ENCODE measurements at places on chromosomes 3 and 15.
A peak's percentile ranks its signal among the peaks of the same experiment; 100 is the strongest.

DNA sequence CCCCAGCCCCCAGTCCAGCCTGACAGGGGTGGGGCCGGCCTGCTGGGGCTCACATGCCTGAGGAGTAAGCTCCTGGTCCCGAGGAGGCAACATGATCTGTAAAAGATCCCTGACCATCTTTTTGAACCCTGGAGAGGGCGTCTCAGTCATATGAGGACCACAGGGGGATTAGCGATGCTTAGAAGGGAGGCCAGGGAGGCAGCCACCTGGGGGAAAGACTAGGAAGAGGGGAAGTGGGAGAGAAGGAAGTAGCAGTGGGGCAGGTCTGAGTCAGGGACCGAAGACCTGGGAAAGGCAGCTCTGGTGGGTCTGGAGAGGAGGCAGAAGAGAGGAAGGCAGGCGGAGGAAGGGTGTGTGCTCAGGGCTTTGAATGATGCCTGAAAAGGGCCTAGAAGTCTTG is 18.9 kb downstream of the PIF1 start:
- no peak for DNase-seq

GRCh38 chr3:127209840-127210653 is 17.1 kb downstream of the PRR23E start:
- no peak for DNase-seq

DNA sequence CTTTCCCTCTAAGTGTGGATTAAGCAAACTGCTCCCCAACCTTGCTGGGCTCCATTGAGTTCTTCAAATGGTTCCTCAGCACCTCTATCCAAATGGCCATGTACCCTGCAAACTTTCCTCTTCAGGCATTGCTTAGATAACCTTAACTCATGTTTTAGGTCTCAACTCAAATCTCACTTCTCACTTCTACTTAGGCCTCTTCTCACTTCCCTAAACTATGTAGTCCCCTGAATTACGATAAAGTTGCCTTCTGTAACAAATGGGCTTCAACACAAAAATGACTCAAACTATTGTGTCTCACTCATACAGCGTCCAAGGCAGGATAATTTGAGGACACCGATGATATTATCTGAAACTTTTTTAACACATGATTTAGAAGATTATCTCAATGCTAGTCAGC is 62.4 kb upstream of the STAC start:
- no peak for DNase-seq

DNA sequence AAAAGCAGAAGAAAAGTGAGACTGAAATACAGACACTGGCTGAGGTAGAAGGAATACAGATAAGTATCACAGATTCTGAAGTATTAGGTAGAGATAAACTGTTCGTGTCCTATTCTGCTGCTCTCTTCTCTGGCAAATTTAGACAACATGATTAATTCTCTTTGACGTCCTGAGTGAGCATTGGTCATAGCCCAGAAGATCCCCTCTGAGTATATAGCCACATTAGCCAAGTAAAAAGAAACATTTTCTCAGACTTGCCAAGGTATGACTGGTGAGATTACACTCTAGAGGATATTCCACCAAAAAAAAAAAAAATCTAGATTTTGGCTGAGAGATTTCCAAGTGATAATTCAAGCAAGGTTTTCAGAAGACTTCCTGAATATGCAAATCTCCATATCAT is 111.4 kb upstream of the ALCAM start:
- peak; percentile 25 for DNase-seq

DNA sequence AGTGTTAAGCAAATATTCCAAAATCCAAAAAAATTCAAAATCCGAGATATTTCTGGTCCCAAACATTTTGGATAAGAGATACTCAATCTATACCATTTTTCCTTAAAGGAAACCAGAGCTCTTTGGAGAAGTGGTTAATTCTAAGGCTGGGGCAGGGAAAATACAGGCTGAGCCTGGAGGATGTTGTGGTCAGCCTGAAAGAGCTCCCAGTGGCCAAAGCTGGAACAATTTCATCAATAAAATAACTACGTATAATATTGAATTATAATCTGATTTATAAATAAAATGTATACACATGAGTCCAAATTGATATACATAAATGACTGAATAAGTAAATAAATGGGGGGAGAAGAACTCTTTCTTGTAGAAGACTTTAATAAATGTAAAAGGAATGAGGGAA is 24.6 kb downstream of the PPARG start:
- no peak for DNase-seq

DNA sequence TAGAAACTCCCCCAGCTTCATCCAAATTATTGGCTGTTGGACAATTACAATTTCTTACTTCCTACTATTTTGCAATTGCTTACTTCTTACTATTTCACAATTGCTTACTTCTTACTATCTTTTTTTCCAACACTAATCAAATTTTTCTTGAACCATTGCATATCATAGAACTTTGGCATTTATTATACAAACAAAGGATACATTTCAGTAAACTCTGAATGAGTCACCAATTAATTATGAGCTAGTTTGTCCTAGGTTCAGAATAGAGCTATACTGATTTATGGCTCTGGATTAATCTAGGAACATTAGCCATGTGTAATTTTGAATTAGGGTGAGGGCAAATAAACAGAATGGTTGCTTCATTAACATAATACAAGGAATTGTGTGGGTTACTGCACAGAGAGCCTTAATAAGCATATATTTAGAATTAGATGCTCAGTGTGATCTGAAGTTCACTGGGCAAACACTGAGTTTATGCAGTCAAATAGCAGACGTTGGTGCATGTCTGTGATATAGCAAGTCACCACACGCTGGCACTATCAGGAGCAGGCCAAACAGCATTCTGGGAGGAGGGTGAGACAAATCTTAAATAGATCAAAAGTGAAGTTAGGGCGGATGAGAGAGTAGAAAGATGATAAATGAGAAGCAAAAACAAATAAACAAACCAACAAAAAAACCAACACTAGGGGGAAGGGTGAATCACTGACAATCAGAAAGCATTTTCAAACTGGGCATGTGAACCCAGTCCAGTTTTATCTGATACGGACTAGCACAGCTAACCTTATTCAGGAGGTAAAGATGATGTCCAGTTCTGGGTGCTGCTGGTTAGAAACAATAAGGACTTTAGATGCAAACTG is 21.5 kb downstream of the GABRR3 start:
- peak; percentile 61 for DNase-seq

DNA sequence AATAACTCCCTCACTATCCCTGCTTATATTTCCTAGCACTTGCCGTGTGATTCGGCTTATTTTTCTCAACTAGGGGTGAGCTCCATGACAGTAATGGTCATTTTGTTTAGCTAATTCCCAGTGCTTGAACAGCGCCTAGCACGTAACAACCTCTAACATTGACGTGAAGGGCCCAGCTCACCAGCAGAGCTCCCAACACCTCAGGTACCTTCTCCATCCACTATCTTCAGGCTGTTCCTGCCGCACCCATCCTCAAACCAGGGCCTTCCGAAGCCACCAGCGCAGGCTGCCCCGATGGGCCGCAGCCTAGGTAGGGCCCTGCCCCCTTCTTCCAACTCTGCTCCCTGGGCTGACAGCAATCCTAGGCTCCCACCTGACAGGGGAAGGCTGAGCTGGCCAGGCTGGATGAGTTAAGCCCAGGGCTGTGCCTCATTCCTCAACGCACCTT is 751 bp upstream of the RPS17 start:
- DNase-seq = peak; percentile 31

GRCh38 chr3:12194209-12194608 is 35.5 kb upstream of the TIMP4 start:
- peak; percentile 96 for DNase-seq

DNA sequence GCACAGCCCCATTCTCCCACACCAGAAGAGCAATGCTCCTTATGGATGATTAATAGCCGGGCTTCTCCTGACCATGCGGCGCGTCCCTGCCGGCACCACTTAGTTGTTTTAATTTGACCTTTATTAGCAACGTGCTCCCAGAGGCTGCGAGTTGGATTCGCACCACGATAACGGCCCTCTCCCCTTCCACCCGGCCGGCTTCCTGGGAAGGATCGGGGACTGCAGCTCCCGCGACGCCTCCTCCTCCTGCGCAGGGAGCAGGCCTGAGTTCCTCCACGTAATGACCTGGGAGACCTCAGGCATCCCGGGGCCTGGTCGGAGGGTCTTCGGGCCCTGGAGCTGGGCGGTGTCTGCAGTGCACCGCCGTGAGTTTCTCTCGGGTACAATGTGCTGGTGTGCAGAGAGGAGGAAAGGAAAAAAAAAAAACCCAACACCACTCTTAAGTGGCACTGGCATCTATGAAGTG is 243.3 kb upstream of the TOPAZ1 start:
- DNase-seq = no peak

GRCh38 chr3:196063049-196063448 is 18.8 kb downstream of the TFRC start:
- peak; percentile 82 for DNase-seq

GRCh38 chr3:34346656-34347055 is 548.2 kb downstream of the PDCD6IP start:
- no peak for DNase-seq

- DNase-seq = no peak
Measured at GRCh38 chr3:169150920-169151319, 512.6 kb downstream of the MECOM start.

GRCh38 chr3:99842826-99843589 is 25.3 kb downstream of the CMSS1 start:
- peak; percentile 71 for DNase-seq

GRCh38 chr3:72665701-72666446 is 182.4 kb downstream of the SHQ1 start:
- peak; percentile 21 for DNase-seq

DNA sequence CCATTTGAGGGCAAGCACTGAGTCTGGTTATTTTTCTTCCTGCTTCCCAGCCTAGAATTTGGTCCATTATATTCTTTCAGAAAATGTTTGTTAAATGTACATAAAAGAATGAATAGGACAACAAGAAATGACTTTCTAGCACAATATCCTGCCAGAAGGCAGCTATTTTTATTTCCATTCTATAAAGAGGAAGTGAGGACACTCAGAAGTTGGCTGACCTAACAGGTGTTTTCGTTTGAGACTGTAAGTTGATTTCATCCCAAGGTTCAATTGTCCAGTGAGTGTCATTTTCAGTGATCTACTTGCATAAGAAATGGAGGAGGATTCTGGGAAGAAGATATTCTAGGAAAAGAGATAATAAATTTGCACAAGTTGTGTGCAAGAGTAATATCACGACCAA is 191.9 kb upstream of the POU1F1 start:
- no peak for DNase-seq

GRCh38 chr3:14305324-14305723 is 97.1 kb upstream of the SLC6A6 start:
- DNase-seq = peak; percentile 17

DNA sequence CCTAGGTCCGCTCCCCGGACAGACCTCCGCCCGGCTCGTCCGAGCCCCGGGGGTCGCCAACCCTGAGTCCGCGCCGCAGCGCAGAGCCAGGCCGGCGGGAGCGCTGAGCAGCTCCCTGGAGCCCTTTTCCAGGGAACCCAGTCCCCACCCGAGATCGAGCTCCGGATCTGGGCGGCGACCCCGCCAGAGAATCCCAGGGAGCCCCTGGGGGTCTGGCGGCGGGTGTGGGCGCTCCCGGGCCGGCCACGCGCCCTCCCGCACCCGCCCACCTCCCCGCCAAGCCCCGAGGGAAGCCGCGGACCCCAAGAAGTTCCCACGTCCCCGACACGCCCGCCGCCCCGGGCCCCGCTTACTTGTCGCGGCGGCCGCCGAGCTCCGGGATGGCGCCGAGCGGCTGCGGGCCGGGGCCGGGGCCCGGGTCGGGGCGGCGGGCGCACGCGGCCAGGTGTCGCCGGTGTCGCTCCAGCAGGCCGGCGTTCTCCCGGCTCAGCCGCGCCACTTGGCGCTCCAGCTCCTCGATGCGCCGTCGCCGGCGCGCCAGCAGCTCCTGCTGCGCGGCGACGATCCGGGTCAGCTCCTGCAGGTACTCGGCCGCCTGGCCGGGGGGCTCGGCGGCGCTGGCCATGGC is 137.7 kb downstream of the NUP210 start:
- DNase-seq = no peak
